ENCODE measurements at places on chromosomes 13 and 19. TPM values are rescaled to one million over a fixed set of nuclear protein-coding genes. Genes with fewer than 3 reads are reported as not detected.

CRX gene
- not detected for total RNA-seq

ELSPBP1 gene
- not detected for total RNA-seq

NKG7 gene
- total RNA-seq: not detected

KASH5 gene
- total RNA-seq: not detected

MYH14 gene
- not detected for total RNA-seq

Data from placental pericyte (primary cell).